Stimulated activated CD4-positive, alpha-beta T cell treated with anti-CD3 and anti-CD28 coated beads, Interleukin-12 subunit alpha, Interleukin-12 subunit beta, amount 100 ng/mL, for 4 hours (primary cell): ENCODE measurements at places on chromosomes 12 and 14.

GRCh38 chr14:69660344-69661193 lies 49.2 kb downstream of the SUSD6 start:
- DNase-seq: no peak

GRCh38 chr12:21129906-21130305 lies 1.1 kb upstream of the SLCO1B1 start:
- DNase-seq: no peak

DNA sequence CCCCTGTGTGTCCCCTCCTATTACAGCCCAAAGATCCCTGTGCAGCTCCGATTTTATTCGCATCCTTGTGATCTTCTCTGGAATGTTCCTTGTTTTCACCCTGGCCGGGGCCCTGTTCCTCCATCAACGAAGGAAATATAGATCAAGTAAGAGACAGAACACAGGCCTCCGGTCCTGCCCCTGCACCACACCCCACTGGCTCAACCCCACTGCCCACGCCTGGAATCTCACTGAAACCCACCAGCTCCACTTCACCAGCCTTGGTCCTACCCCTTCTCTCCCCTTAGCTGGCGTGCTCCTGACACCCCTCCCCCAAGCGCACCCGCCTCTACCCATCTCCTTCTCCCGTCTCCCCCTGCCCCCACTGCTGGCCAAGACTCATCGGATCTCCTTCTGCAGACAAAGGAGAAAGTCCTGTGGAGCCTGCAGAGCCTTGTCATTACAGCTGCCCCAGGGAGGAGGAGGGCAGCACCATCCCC lies 934 bp upstream of the TAPBPL start:
- DNase-seq: no peak

DNA sequence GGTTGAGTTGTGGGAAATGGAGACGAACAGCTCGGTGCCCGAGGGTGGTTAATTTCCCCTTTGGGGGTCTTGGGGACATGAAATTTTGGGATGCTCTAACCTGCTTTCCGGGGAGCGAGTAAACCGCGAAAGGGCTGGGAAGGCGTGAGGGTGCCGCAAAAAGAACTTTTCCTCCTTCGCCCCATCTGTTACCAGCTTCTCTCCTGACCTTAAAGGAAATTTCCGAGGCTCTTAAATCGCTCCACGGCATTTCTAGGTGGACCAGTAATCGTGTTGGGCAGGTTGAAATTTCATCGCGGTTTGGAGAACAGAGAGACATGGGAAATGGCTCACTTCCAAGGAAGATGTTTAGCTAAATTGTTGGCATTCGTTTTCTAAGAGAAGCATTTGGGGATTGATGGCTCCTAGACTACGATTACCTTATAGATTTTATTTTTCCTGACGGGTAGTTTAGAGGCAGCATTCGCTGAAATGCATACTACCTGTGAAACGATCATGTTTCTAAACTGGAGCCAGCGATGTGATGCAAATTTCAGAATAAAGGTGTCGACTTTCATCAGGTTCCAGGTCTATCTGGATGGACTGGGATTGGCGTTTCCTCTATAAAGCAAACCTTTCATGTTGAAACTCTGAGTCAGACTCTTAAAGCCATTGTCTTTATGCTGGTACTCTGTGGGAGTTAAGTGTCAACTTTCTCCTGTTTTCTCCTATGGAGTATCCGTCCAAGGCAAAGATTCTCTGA lies 414.5 kb downstream of the PCNX1 start:
- no peak for DNase-seq

DNA sequence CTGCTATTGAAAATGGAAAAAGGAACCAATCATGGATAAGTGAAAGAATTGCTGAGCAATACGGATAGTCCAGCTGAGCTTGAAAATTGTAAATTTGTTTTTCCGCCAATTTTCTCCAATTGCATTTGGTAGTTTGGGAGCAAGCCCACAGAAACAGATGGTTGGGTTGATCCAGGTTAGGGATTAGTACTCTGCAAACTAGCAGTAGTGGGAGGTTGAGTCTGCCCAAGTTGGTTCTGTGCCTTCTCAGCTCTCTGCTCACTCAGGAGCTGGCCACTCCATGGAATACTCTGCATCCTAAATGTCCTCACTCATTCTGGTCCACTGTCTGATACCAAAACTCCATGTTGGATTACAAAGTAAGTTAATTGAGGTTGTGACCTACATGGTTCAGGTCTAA lies 361.1 kb upstream of the ATP2B1 start:
- DNase-seq: no peak
